Hematopoietic multipotent progenitor cell (in vitro differentiated cells): ENCODE measurements at places on chromosomes 12 and 14.

DNA sequence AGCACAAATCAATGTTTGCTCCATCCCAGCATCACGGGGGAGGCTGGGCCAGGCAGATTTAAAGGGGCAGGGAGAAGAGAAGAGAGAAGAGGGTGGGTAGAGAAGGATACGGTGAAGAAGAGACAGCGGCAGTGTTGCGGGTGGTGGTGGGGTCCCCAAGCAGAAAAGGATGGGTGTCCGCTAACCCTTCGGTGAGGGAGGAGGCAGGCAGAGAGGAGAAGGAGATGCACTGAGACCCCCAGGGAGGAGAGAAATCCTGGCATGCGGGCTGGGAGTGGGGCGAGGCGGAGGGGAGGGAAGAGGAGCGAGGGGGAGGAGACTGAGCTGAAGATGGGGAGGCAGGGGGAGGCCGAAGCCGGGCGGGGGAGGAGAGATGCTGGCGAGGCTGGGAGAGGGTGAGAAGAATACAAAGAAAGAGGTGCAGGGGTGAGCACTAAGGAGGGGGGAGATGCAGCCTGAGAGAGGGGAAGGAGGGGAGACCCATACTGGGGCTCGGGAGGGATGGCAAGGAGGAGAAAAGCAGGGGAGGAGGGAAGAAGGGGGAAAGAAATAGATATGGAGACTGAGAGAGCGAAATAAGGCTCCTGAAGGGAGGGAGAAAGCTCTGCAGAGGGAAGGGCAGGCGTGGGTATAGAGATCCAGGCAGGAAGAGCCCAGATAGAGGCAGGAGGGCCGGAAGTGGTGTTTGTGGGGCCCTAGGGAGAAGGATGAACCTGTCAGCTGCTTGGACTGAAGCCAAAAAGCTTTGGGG, at the start of gene JPH4:
Gene JPH4 (minus strand): TSS at position 231 of the 751 bp plus-strand sequence. CDS start 1,337 bp downstream, outside the sequence.
- no peak for DNase-seq

DNA sequence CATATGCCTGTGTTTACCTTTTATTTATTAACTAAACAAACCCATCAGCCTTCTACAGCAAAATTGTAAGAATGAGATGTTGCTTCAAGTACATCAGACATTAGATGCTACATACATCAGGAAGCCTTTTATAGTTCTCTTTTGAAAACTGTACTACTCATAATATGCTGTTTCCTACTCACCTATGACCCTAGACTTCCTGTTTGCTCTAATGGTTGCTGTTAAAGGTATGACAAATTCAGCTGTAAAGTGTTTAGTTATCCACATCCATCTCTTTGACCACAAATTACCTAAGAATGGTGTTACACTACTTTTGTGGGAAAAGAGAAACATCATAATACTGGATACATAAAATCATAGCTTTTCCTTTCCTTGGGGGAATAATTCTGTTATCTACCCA, 220.0 kb downstream of the RAD51B start:
- no peak for DNase-seq

DNA sequence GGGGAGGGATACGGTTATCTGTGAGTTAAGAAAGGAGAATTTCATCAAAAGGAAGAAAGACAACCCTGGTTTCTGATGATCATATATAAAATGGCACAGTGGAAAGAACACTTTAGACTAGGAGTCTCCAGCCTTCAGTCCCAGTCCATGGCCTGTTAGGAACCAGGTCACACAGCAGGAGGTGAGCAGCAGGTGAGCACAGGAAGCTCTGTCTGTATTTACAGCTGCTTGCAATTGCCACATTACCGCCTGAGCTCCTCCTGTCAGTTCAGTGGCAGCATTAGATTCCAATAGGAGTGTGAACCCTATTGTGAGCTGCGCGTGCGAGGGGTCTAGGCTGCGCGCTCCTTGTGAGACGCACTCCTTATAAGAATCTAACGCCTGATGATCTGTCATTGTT, 137.9 kb downstream of the BTG1 start:
- DNase-seq: no peak

- no peak for DNase-seq
Observed at GRCh38 chr12:131383741-131384543, 326.9 kb upstream of the SFSWAP start.

GRCh38 chr14:99749142-99749541, 44.1 kb upstream of the EML1 start:
- no peak for DNase-seq

DNA sequence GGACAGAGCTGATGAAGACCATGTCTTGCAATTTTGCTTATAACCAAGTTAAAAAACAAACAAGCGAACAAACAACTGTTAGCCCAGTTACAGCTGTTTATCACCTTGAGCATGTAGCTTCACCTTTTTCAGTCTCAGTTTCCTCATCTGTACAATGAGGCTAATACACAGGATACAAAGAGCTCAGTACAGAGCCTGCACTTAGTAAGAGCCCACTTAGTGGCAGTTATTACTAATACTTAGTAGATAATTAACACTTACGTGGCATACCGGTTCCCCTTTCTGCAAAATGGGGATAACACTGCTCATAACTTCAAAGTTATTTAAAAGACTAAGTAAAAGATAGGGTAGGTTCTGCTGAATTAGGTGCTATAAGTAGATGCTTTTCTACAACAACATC, 228.0 kb downstream of the MON2 start:
- DNase-seq: no peak

DNA sequence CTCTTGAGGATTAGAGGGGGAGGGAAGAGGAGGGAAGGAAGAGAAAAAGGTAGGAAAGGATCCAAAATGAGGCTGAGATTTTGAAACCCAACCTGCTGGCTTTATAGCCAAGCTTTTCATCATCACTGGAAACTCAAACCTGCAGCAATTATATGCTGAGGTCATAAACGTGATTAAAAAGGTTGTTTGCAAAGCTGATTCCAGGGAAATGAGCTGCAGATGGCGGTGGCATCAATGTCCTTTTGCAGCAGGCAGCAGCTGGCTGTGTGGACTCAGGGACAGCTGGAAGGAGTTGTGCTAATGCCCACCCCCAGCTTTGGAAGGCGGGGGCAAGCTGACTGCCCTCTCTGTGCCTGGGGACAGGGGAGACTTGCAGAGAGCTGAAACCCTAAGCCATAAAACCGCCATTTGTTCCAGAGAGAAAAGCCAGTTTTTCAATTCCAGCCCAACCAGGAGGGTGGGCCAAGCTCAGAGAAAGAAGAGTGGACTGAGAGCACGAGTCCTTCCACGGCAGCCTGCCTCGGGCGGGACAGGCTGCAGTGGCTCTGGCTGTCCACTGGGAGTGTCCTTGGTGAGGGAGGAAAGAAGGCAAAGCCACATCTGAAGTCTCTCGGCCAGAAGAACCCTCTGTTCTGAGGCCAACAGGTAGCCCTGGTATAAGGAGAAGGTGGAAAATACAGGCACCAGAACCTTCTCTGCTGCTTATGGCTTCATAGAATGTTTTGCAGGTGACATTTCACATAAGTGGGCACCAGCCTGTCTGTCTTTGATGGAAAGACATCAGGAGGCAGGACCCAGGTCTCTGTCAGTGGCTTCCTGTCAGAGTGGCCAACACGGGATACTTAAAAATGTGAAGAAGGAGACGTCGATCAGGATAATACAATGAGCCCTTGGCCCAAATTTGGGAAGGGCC, 90.7 kb downstream of the SINHCAF start:
- peak; percentile 5 for DNase-seq

DNA sequence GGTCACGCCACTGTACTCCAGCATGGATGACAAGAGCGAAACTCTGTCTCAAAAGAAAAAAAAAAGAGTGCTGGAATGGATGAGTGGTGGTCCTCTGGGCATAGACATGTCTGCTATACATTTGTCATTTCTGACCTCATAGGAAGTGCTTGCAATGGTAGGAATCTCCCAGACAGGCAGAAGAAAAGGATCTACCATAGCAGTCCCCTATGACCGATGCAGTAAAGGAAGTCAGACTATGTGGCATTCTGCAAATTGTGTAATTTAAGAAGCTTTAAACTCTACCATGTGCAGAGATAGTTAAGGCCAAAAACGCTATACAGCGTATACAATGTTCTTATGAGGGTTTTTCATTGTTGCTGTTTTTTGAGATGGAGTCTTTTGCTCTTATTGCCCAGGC, 24.7 kb upstream of the RAP1B start:
- no peak for DNase-seq

DNA sequence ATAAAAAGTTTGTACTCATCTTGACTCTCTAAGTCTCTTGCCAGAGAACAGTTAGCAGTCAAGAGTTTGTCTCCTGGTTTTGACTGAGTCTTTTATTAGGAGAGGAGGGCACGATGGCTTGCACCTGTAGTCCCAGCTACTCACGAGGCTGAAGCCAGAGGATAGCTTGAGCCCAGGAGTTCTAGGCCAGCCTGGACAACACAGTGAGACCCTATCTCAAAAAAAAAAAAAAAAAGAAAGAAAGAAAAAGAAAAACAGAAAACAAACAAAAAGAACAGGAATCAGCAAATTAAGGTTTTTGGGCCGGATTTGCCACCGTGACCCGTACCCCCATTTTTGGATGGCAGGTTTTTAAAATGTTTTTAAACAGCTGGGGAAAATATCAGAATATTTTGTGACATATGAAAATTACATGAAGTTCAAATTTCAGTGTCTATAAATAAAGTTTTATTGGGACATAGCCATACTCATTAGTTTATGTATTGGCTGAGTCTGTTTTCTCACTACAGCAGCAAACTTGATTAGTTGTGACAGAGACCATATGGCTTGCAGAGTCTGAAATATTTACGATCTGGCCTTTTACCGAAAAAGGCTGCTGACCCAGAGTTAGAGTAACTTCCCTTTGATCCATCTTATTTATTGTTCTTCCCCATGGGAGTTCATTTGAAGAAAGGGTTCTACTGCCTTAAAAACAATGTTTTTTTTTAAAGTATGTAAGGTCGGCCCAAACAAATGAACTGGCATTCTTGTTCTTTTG, 31.2 kb downstream of the VEZT start:
- DNase-seq: no peak

- no peak for DNase-seq
Observed at GRCh38 chr12:56872366-56872765, 61.8 kb downstream of the SDR9C7 start.

DNA sequence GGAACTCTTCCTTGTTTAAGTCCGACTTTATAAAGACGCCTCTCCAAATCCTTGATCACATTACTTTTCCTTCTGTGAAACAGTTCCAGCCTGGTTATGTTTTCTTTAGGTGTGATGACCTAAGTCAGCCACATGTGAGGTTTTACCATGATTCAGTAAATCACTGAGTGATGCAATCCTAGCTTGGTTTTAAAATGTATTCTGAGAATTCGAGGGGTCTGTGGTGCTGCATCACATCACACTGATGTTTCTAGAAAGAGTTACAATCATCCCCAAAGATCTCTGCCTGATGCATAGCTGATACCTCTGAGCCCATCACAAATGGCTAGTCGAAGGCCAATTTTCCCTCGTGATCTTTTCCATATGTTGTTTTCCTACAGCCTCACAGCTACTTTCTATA, 152.7 kb downstream of the ANO2 start:
- no peak for DNase-seq

- DNase-seq: no peak
Observed at GRCh38 chr12:28622406-28622805, 432.1 kb downstream of the CCDC91 start.

DNA sequence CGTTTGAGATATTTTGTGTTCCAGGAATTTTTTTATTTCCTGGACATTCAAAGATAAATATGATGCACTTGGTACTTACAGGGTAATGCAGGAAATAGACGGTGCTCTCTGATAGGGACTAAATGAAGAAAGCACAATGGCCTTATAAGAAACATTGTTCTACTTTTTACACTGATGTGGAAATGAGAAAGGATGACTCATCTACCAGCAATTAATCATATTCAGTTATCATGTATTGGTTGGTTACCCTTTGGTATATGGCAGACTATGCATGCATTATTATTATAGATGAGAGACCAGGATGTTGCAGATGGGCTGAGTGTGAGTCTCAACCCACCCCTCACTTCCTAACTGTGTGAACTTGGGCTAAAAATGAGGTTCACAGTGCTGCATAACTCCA, 222.2 kb downstream of the FLRT2 start:
- no peak for DNase-seq

DNA sequence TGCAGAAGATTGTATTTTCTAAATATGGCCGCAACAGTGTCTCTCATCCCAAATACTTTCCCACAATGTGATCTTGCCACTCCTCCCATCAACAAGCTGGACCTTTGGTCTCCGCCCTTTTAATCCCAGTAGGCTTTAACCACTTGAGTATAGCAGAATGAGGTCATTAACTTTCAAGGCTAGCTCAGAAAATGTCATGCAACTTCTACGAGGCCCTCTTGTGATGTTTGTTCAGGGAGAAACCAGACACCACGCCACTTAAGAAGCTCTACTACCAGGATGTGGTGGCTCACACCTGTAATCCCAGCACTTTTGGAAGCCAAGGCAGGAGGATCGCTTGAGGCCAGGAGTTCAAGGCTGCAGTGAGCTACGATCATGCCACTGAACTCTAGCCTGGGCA, 20.1 kb upstream of the OR6J1 start:
- no peak for DNase-seq

DNA sequence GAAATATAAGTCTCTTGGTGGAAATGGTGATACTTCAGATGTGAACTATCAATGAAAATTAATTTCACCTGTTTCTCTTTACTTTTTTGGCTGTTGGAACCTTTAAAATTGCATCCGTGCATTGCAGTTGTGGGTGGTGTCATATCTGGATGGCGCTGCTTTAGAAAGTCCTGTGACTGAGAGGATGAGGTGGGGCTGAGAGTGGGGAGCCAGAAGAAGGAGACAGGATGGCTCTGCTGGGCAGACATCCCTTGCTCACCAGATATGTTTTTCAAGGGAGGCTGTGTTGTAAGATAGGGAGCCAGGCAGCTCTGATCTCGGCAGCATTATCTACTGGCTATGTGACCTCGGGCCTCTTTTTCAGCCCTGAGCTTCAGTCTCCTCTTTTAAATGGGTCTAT, 12.7 kb downstream of the ASB2 start:
- DNase-seq: no peak

- DNase-seq: no peak
Observed at GRCh38 chr12:77559400-77560074, 271.2 kb upstream of the NAV3 start.
